ENCODE measurements at places on chromosomes 4 and X.

GRCh38 chrX:106263817-106264216 is 95.7 kb downstream of the PWWP3B start:
- DNase-seq = no peak

GRCh38 chrX:93585661-93586060 is 87.7 kb downstream of the NAP1L3 start:
- DNase-seq = no peak

GRCh38 chr4:100754751-100755150 is 236.9 kb upstream of the EMCN start:
- no peak for DNase-seq

DNA sequence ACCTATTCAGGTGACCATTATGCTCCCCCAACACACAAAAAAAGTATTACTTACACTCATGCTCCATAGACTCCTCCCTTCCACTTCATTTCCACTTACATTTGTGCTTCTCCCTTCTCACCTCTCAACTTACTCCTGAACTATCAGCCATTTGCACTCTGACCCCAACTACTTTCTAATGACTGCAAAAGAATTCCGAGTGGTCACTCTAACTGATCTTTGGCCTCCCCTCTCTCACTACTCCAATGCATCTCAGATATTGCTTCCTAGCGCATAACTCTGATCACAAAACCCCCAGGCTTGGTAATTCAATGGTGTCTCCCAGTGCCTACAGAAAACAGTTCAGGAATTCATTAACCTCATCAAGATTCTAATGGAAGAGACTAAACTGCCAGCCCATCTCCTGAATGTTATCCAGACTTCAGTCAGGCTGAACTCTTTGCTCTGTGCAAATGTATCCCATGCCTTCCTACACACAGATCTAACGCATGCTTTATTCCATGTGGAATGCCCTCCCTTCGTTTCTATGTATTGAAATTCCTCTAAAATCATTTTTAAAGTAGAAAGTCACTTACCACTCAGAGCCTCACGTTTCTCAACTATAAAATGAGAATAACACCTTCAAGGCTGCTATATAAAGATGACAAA is 61.1 kb downstream of the FRYL start:
- DNase-seq = no peak

Data from activated T-cell treated with anti-CD3 and anti-CD28 coated beads, Interleukin-2, amount 50 U/mL, for 1 hour (primary cell).